Left colon (tissue), 2 donors: ENCODE measurements at places on chromosomes 7 and 10.
A peak's percentile ranks its signal among the peaks of the same experiment; 100 is the strongest.

GRCh38 chr10:118808601-118809356 lies 54.0 kb upstream of the CACUL1 start:
- DNase-seq, result no peak

DNA sequence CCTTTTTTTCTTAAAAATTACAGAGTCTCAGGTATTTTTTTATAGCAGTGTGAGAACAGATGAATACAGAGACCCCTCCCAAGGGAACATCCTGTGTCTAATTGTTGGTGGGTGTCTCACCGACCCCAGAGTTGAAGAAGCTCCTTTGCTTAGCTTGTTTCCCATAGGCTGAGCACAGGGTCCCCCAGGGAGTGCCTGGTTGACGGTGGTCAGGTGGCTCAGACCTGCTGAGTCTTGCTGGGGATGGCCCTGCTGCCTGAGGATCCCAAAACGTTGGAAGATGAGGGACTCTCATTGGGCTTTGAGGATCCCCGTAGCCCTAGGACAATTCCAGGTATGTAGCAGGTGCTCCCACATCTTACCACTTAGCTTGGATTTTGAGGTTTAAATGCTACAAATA lies 19.5 kb downstream of the SCART1 start:
- DNase-seq, result no peak

DNA sequence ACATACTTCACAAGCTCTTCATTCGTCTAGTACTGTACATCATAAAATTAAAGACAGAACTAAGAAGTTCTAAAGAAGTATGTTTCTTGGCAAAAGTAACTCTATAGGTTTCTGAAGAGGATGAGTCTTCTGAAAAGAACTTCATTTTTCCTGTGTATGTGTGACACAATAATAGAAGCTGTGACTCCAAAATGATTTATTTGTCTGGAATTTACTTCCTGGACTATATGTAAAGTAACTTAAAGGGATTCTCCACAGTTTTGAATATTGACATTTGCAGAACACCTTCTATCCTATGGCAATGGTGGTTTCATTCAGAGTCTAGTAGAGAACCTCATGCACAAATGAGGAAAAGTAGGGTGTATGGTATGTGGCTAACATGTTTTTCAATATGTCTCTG lies 19.8 kb upstream of the CLDN12 start:
- DNase-seq, result no peak

DNA sequence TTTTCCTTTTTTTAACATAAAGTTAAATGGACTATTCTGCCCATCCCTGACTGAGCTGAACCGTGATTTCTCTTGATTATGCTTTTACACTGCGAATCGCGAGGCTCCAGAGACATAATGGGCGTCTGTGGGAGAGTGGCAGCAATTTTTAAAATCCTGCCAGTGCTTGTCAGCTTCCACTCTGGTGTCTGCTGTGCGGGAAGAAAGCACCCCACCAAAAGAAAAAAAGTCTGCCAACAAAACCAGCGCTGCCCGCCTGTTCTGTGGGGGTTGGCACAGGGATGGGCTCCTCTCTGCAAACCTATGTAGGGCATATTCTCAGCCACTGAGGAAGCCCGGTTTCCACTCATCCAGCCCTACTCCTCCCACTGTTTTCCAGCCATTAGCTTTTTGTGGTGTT lies 592.3 kb upstream of the GALNT17 start:
- DNase-seq, result no peak

GRCh38 chr10:78458983-78459638 lies 425.4 kb downstream of the RPS24 start:
- DNase-seq, result no peak

GRCh38 chr10:1411956-1412355 lies 325.4 kb downstream of the ADARB2 start:
- DNase-seq, result no peak

DNA sequence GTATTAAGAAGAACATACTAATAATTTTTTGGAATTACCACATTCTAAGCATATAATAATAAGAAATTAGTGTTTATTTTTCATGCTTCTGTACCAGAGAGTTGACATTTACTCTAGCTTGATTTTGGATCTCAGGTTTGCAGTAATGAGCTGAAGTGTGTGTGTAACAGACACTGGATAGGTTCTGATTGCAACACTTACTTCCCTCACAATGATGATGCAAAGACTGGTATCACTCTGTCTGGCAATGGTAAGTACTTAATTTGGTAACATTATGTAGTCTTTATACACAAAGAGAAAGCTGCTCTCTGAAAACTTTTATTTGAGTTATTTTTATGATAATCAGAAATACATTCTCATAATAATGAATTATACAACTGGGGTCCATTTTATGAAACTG lies 54.1 kb downstream of the SRI start:
- DNase-seq, result no peak

DNA sequence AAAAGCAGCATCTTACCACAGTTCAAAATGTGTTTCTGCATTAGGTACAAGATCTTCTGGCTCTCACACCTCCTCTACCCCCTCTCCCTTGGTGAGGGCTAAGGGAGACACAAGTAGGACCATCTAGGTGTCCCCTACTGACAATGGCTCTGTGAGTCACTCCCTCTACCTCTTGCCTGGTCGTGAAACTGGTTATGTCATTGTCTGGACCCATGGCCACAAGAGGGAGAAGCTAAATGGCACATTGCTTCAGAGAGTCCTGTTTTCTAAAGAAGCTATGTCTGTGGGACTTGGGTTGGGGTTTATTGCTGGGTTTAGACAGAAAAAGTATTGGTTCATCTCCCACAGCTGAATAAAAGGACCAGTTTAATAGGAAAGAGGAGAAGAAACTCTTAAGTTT lies 4.0 kb upstream of the PLXNA4 start:
- DNase-seq, result no peak

- DNase-seq, result no peak
Observed at GRCh38 chr7:49418963-49419362, 354.5 kb upstream of the VWC2 start.

GRCh38 chr7:66669088-66669487 lies 40.4 kb downstream of the KCTD7 start:
- no peak for DNase-seq

- no peak for DNase-seq
Observed at GRCh38 chr7:73539709-73540108, 17.6 kb upstream of the BAZ1B start.

GRCh38 chr10:36421992-36422391 lies 703.4 kb upstream of the ANKRD30A start:
- DNase-seq, result no peak

DNA sequence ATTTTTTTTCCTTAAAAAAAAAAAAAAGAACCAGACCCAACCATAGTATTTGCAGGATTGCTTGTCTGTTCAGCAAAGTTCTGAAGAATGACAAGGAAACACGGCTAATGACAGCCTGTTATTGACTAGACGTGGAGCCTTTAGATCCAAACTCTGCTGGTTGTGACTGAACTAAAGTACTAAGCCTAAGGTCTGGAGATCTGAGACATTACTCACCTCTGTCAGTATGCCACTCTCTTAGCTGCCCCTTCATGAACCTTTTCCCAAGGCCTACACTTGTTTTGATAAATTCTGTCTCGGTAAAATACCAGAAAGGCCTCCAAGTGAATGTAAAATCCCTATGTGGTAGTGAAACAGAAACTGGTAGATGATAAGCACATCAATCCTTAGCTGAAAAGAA lies 101.0 kb downstream of the CABCOCO1 start:
- no peak for DNase-seq

DNA sequence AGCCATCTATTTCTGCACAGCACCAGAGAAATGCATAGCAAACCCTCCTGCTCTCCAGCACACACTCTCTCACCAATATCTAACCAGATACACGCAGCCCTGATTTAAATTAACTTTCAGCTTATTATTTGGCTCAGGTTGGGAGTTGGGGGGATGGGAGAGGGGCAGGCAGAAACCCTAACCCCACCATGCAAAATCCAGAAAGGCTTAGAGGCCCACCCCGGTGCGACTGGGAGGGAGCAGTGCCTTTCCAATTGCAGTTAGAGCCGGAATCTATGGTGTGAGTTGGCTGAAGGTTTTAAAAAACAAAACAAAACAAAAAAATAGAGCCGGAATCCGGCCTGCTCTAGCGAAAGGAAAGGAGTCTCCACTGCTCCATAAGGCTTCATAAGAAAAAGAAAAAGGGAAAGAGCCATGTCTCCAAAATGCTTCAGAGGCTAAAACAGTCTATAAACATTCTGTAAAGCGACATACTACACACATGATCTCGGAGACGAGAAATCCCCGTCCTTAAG lies 2.9 kb downstream of the IGF2BP3 start:
- DNase-seq, result no peak

- DNase-seq, result no peak
Observed at GRCh38 chr10:75651417-75651816, 220.0 kb downstream of the LRMDA start.

DNA sequence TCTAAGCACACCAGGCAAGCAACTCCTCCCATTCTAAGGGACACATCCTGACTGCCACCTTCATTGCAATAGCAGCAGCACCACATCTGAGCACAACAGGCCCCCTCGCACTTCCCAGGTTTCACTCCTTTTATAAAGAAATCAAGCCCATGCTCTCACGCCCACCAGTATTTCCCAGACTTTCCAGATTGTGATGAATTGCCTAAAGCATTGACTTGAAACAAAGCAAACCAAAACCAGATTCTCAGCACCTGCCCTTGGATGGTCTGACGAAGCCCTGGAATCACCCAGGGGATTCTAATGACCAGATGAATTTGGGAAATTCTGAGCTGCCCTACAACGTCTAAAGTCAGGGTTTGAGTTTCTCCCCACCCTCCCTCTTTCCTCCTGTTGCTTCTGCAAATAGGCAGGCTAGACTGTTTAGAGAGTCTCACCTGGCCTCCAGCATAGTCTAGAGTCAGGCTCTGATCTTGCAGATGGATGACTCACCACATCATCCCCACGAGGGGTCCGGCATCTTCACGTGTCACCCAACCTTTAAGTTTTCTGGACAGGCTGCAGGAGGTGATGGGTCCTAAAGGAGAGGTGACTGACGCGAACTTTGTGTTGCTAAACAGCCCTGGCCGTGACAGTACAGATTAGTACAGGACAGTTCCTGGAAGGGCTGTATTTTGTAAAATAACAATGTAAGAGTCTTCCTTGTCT lies 198.0 kb downstream of the SKIDA1 start:
- DNase-seq, result no peak

GRCh38 chr10:114195079-114195478 lies 15.9 kb downstream of the TDRD1 start:
- DNase-seq, result no peak

GRCh38 chr10:6770846-6771245 lies 190.8 kb upstream of the PRKCQ start:
- DNase-seq, result no peak

GRCh38 chr7:155191901-155192478 lies 105.7 kb upstream of the INSIG1 start:
- peak; percentile 2 for DNase-seq
